ENCODE measurements at places on chromosomes 6 and 20.

GRCh38 chr6:38064431-38064830 lies 244.9 kb downstream of the ZFAND3 start:
- no peak for DNase-seq

GRCh38 chr6:38192487-38192886 lies 373.0 kb downstream of the ZFAND3 start:
- DNase-seq = no peak

- no peak for DNase-seq
Measured at GRCh38 chr20:16947479-16947878, 199.3 kb downstream of the OTOR start.

DNA sequence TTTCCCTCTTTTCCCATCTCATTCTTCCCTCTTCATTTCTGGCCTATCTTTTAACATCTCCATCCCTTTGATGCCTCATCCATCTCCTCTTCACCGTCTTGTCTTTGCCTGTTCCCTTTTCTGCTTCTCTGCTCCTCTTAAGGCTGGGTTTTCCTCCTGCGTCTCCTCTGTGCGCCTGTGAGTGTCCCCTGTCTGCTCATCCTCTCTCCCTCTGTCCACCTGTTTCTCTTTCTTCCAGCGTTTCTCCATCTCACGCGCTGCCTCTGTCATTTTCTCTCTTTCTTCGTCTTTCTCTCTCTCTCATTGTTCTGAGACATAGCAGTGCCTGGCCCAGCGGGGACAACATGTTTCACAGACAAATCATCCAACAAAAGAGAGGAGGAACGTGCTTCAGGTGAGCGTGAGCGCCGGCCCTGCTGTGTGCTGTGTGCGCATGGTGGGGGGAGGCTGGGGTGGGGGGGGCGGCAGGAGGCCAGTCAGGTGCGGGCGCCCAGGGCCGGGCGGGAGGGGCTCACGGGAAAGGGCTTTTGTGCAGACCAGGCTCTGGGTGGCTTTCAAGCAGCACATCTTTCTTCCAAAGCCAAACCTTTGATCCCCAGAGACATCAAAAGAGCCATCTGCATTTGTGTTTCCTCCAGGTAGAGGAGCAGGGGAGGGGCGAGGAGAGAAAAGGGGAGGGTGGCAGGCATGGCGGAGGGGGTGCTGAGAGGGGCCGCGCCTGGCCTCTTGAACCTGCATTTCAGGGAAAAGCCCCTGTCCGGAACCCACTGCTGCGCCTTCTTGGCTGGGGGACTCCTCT lies 121.3 kb downstream of the VEGFA start:
- no peak for DNase-seq

DNA sequence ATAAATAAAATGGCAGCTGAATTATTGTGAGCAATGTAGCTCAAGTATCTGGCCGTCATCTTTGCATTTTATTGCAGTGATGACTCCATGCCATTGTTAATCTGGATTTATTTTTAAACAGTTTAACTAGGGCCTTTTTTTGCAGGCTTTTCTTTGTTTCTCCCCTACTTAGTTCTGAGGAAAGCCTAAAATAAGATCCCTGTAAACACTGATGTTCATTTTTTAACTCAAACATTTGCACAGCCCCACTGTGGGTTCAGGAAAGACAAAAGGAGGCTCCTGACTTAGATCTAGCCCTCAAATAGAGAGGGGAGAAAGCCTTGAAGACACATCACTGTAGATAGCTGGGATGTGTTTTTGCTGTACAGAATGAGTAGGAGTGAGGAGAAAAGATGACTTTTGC lies 69.2 kb downstream of the PLEKHG1 start:
- DNase-seq = no peak

- DNase-seq = peak; percentile 75
Measured at GRCh38 chr20:62219992-62220665, at the start of gene HRH3. Gene HRH3 (minus strand): TSS chr20:62220278. CDS start chr20:62219970, 308 bp downstream.

DNA sequence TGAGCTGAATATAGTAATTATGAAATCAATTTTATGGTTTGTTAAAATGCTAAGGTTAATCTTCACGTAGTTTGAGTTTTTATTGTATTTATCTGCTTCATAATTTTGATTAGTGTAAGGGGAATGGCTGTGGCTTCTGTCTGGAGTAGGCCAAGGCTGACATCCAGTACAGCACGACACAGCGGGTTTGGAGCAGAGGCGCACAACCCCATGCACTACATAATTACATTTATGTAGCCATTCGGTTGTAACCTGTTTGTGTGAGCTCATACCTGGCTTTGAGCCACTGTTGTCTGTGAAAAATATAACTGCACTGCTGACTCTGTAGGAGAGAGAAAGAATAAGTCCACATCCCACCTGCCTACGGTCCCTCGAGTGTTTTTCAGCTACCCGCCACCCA lies 615.5 kb downstream of the EYS start:
- no peak for DNase-seq

DNA sequence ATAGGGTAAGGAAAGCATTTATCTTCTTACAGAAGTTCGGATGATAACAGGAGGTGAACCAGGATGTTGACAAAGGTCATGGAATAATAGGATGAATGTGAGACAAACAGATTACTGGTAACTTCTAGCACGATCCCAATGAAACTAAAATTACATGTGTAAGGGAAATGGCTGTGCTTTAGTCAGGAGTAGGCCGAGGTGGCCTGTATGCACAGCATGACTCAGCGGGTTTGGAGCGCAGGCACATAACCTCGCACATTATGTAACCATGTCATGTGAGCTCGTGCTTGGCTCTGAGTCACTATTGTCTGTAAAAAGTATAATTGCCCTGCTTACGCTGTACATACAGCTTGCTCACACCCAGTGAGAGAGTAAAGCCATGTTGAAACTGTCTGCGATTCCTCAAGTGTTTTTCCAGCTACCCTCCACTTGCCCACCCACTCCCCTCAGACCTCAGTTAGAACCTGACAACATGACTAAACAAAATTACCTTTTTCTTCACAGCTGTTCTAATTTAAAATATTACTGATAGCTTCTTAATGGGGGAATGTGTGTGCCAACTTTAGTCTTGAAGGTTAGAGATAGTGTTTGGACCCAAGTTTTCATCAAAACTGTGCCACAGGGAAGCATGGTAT lies 8.2 kb downstream of the CYB5R4 start:
- DNase-seq = peak; percentile 21

DNA sequence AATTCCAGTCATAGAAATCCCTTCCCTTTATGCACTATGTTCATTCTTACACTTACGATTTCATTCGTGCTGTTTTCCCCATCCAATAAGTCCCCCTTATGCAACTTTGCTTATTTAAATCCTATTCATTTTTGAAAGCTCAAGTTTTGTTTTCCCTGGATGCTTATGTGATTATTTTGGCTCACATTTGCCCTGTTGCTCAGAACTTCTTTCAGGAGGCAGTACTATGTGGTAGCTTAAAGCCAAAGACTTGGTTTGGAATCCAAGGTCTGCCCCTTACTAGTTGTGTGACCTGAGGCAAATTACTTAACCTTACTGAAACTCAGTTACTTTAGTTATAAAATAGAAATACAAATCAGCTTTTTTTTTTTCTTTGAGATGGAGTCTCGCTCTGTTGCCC lies 59.6 kb downstream of the MOXD1 start:
- DNase-seq = no peak

- DNase-seq = no peak
Measured at GRCh38 chr6:55023230-55023629, 151.1 kb upstream of the HCRTR2 start.

DNA sequence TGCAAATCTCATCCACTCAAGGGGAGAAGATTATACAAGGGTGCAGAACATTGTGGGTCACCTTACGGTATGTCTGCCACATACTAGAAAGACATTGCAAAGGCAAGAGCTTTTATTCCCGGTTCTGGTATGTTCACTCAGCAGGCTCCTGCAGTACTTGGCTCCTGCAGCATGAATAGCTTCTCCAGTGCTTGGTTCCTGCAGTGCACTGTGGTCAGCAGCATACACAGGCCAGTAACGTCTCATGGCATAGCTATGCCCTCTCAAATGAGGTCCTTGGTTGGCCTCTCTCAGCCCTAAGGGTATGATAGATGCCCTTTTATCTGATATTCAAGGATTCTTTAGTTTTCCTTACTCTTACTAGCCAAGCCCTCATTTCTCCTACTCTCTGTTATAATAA lies 12.6 kb downstream of the TCP11 start:
- DNase-seq = no peak

GRCh38 chr6:5673019-5673790 lies 333.5 kb downstream of the NRN1 start:
- no peak for DNase-seq

DNA sequence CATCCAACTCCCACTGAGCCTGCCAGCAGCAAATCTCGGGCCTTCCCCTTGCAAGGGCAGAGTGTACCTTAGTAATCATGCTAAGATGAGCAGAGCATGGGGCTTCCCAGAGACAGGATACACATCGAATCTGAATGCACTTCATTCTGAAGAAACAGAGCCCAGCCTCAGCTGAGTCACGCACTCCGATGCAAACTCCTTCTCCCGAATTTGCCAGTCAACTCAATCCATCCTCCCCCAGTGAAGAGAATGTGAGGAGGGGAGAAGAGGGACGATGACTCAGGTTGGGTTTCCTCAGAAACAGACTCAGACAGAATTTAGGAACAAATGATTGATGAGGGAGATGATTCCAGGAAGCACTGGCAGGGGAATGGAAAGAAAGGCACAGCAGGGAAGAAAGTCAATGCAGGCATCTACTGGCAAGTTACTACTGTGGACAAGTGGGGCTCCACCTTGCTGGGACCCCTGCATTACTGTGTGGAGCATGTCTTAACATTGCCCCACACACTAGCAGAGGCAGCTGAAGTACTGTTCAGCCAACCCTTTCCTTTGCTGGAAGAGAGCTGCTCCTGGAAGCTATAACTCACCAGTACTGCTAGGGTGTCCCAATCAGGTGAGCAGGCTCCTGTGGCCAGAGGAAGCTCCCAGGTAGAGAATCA lies 251.6 kb downstream of the ADGB start:
- DNase-seq = no peak

DNA sequence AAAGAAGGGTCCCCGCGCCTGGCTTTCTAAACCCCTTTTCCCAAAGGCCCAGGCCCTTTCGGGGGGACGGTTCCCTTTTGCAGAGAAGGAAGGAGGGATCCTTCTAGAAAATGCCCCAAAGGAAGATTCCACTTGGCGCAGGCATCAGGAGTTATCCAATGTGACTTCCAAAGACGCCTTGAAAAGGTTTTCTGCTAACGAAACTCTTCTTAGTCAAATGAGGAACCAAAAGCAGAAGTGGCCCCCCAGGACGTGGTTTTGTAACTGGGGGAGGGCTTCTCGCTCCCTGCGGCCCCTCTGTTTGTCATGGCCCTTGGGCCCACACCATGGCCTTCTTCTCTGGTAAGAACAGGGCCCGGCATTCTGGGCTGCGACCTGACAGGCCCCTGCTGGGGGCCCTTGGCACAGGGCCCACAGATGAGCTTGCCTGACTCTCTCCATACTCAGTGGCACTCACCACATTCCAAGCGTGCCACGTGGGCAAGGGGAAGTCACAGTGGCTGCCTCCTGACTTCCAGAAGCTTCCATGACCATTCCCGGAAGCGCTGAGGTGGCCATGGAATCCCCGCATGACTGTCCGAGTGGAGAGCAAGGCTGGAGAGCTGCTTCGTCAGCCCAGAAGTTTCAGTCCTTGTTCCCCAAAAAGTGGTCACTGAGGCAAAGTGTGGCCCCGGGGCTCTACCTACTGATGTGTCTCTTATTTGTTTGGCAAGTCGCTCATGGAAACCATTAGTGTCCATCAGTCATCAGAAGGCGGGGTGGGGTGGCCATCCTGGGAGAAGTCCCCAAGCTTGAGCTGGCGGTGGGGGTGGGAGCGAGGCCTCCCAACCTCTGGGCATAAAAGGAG lies 834 bp upstream of the CTSZ start:
- peak; percentile 65 for DNase-seq

DNA sequence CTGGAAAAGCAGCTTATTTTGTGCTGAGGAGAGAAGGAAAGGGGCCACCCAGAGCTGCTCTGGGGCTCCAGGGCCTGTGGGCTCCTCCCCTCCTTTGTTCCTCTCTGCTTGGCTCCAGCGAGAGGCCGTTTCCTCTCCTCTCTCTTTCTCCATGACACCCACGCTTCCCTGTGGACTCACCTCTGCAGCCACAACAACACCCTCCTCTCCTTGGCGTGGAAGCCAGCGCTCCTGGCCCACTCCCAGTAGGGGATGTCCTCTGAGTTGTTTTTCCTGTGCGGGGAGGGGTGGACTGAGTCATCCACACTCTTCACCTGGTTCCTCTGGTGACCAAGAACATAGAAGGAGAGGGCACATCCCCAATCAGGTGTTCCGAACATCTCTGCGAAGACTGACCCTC lies 4.9 kb upstream of the CDSN start:
- peak; percentile 66 for DNase-seq

DNA sequence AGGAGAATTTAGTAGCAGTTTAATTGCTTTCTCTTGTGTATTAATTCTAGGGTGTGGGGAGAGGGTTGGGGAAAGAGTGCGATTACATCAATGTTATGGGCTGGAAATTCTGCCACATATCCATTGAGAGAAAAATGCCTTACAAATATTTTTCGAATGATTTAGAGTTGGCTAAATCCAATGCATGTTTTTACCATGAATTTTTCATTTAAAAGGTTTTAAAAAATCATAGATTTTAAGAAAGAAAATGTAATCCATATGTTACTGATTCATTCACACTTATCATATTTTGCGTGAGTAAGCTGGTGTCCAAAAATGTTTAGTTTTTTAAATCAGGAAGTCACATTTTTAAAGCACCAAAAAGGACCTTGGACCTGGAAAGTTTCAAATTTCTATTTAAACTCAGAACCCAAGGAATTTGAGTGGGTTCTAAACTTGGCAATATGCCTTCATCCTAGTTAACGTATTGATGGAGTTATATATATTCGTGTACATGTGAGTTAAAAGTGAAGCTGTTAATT lies 627.4 kb upstream of the CITED2 start:
- DNase-seq = no peak

DNA sequence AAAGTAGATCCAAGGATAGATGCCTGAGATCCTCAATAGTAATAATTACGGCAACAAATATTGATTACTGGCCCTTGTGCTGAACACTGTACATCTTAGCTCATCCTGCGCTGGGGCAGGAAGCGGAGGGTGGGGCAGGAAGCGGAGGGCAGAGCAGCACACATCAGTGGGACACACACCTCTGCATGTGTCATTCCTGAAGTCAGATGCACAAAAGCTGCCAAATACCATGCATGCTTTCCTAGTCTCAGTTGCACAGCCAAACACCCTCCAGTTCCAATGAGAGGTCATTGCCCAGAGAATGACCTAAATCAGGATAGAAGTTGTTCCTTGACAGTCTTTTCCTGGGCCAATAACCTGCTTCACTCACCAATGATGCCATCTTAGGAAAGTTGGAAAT lies 74.4 kb upstream of the FOXC1 start:
- no peak for DNase-seq

- DNase-seq = no peak
Measured at GRCh38 chr6:9308284-9308683, 872.9 kb upstream of the SLC35B3 start.

- DNase-seq = no peak
Measured at GRCh38 chr6:11129908-11130565, 18.5 kb upstream of the ERVFRD-1 start.

- DNase-seq = no peak
Measured at GRCh38 chr6:158381214-158381613, 68.9 kb downstream of the TULP4 start.

GRCh38 chr6:3031857-3032640 lies 32.4 kb downstream of the NQO2 start:
- DNase-seq = no peak

GRCh38 chr20:60092729-60093128 lies 134.5 kb downstream of the CDH26 start:
- DNase-seq = no peak

- peak; percentile 67 for DNase-seq
Measured at GRCh38 chr6:44339301-44339700, 3.1 kb upstream of the SPATS1 start.

GRCh38 chr6:95309545-95309944 lies 267.8 kb upstream of the MANEA start:
- DNase-seq = no peak
